Hippocampal formation (tissue), 2 donors: ENCODE measurements at places on chromosomes 12 and 14.

- no peak for DNase-seq
Measured at GRCh38 chr14:53534841-53535240, 381.7 kb upstream of the DDHD1 start.

GRCh38 chr14:102898298-102898697 lies 24.2 kb upstream of the AMN start:
- DNase-seq: no peak

DNA sequence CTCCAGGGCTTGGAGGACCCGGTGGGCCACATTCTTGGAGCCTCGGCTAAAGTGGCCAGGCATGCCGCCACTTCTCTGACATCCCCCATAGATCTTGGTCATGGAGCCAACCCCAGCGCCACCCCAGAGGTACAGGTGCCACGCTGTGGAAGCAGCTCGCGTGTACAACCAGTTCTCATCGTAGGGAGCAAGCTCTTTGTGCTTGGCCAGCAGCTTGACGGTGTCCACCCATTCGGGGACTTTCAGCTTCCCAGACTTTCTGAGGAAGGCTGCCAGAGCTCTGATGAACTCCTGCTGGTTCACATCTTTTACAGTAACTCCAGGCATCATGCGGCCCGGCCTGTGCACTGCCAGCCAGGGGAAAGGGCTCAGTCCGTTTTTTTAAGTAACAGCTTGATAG lies 29.3 kb upstream of the EAPP start:
- no peak for DNase-seq

GRCh38 chr14:55938249-55938791 lies 179.9 kb upstream of the PELI2 start:
- DNase-seq: peak; percentile 73

- peak; percentile 19 for DNase-seq
Measured at GRCh38 chr12:41407232-41407799, 219.2 kb downstream of the PDZRN4 start.

DNA sequence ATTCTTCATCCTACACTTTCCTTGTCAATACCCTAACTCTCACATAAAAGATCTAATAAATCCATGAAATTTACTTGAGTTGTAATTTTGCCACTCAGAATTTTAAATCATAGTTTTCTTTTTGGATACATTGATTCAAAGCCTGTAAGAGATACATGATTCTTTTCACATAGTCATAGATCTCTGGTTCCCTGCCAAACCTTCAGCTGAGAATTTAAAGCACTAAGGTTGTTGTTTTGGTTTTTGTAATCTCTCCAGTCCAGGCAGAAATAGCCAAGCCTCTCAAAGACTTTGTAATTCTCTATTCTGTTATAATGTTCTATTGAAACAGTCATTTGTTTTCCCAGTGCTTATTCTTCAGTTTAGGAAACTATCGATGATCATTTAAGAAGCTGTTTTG lies 273.9 kb downstream of the TRHDE start:
- no peak for DNase-seq

- DNase-seq: no peak
Measured at GRCh38 chr14:78764240-78764639, 594.1 kb downstream of the NRXN3 start.

- DNase-seq: no peak
Measured at GRCh38 chr14:36702474-36702873, 40.8 kb downstream of the PAX9 start.

- DNase-seq: peak; percentile 47
Measured at GRCh38 chr14:73462048-73462715, 3.8 kb upstream of the NUMB start.

- DNase-seq: no peak
Measured at GRCh38 chr12:86914721-86915120, 658.5 kb upstream of the MGAT4C start.

DNA sequence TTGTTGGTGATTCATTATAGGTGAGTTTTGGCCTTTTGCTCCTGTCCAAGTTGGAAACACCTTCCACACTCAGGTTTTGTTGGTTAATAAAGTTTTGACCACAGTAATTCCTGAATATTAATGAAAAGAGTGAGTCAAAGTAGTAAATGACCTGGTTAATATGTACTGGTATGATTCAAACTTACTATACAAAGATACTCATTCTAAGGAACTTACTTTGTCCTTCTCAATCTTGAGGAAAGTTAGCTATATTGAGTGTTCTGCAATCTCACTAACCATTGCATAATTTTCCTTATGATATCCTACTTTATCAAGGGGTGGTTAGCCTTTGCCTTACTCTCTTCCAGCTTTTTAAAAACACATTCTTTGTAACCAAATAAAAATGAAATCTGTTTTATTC lies 20.9 kb upstream of the HECTD1 start:
- DNase-seq: no peak

- no peak for DNase-seq
Measured at GRCh38 chr12:31952418-31952817, 6.8 kb upstream of the RESF1 start.

DNA sequence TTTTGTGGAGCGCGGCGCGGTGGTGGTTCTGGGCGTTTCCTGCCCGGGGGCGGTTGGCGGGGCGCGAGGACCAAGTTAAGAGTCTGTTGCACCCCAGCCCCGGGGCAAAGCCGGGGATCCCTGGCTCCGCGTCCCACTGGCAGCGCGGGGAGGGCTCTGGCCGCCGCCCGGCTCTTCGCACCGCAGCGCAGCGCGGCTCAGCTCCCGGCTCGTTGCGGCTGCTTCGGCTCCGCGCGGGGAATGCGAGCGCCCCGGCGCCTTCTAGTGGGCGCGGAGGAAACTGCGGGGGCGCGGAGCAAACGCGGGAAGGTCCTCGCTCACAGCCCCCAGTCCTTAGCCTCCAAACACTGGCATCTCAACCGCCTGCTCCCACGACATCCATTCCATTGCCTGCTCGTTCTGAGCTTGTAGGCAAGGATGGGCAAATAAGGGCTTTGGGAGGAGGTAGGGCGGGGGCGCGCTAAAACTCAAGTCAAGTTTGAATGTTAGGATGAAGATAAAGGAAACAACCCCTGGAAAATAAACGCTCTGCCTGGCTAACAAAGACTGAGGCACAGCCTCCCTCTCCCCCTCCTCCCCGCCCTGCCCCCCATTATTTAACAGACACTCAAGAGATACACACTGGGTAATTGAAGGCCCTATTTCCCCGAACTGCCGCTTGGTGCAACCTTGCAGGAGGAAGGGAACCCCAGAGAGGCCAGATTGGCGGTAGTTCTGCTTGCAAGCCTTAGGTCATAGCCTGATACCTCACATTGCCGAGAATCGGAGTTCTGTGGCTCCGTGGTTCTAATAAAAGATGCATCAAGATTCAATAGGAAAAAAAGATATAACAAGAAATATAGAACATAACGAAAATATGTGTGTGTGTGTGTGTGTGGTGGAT lies at the start of gene B4GALNT1:
Gene B4GALNT1 (minus strand): TSS at position 244 of the 883 bp plus-strand sequence. CDS start 1,069 bp downstream, outside the sequence.
- peak; percentile 40 for DNase-seq

GRCh38 chr12:111171345-111171744 lies 197.6 kb downstream of the PHETA1 start:
- DNase-seq: no peak

DNA sequence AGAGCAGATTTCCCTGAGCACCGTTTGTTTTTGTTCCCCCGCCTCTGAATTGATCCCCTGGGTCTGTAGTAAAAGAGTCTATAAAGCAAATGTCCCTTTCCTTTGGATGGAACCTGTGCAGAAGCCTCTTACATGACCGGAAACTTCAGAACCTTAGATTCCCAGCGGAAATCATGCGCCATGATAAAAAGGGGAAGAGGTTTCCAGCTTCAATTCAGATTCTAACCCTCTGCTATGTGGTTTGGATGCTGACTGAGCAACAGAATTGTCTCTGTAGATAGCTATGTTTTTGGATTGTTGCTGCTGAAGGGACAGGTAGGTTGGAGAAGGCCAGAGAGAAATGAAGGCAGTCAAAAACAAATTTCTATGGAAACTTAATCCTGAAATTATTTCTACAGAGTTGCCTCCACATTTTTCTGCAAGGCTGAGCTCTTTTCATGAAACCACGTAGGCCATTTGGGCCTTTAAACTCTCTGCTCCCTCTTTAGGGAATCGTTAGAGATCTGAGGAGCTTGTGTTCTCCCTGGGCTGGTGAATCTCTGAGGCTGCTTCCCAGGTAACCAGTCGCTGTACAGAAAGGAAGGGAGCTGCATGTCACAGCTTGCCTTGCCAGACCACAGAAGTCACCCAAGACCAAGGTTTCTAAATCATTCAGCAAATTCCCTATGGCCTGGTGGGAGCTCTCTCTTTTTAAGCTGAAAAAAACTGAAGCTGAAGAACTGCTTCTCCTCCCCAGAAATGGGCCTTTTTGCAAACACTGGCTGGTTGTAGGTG lies 28.7 kb upstream of the OR10P1 start:
- DNase-seq: no peak

GRCh38 chr12:22719745-22720144 lies 94.8 kb downstream of the ETNK1 start:
- DNase-seq: no peak

GRCh38 chr12:12507121-12507520 lies 55.5 kb downstream of the DUSP16 start:
- DNase-seq: no peak

GRCh38 chr14:22434030-22434429 lies 155.0 kb downstream of the DAD1 start:
- no peak for DNase-seq

GRCh38 chr12:52798003-52798670 lies 2.2 kb upstream of the KRT3 start:
- no peak for DNase-seq

DNA sequence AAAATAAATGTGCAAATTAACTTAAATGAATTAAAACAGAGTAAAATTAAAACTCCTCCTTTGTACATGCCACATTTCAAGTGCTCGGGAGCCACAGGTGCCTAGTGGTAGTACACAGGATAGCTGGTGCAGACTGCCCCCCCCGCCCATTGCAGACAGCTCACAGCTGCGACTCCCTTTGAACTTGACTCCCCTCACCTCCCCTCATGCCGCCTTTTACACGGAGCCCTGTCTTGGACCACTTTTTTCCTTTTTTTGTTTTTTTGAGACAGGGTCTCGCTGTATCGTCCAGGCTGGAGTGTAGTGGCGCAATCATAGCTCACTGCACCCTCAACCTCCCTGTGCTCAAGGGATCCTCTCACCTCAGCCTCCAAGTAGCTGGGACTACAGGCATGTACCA lies 11.5 kb downstream of the SETD1B start:
- DNase-seq: no peak

DNA sequence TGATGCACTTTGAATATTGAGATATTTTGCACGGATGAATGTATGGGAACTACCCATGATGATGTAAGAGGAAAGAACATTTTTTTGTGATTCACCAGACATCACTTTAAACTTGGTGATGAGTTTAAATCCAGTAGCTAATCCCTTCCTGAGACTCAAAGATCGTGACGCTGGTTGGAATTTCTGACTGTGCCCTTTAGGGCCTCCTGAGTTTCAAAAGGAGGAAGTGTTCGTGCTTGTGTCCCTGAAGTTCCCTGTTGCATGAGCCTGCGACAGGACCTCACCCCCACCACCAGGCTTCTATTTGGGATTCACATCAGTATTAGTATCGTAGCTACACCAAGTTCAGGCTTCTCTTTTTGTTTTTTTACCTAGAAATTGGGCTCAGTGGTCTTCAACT lies 18.6 kb upstream of the RIN3 start:
- DNase-seq: no peak

DNA sequence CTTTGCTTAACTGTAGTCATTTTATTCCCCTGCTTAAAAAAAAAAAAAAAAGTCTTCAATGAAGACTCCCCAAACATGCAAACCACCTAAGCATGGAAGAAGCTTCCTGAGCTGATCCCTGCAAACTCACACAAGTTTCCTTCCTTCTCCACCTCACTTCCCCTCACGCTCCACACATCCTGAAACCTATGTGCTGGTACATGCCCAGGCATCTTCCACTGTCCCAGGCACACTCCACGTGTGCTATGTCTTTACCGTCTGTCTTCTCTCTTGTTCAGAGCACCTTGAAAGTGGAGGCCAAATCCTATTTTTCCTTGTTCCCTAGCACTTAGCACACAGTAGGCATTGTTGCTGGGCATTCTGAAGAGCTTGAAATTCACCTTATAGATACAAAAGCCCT lies 13.4 kb downstream of the LRIG3 start:
- no peak for DNase-seq

DNA sequence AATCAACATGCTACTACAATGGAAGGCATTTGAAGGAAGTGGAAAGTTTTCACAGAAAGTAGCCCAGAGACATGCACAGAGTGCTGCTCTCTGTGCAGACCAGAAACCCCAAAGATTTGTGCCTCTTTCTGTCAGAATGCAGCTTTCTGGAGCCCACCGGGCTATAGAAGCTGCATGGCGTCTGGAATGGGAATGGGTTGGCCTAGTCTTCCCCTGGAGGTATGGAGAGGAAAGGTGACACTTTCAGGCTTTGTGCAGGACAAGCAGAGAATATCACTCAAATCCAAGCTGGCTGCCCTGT lies 21.3 kb upstream of the ZFP36L1 start:
- no peak for DNase-seq

DNA sequence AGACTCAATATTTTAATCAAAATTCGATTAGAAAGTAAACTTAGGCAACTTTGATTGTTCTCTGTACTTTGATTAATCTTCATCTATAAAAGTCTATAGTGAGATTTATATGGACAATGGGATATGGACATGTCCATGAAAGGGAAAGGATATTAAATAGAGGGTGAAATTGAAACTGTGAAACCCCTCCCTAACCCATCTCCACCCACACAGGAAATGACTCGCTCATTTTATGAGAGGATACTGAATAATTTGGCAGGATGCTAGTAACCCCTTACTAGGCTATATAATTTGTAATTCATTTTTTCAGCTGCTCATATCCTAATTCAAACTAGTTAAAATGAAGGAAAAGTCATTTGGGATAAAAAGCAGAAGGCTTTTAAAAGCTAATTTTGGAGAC lies 328.0 kb upstream of the ATP2B1 start:
- no peak for DNase-seq

DNA sequence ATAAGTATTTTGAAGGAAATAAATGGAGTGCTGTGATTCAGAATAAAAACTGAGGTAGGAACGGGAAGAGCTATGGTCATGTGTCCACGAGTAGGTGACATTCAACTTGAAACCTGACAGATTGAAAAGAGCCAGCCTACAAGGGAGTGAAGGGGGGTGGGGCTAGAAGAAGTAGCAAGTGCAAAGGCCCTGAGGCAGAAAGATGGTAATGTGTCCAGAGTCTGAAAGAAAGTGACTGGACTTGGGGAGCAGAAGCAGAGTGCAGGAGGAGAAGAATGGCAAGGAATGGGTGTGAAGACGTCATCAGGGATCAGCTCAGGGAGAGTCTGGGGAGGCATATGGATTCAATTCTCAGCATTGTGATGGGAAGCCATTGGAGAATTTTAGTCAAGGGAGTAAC lies 13.7 kb downstream of the PLXNC1 start:
- DNase-seq: no peak

GRCh38 chr12:130645751-130646150 lies 70.3 kb downstream of the RIMBP2 start:
- DNase-seq: no peak

- DNase-seq: peak; percentile 61
Measured at GRCh38 chr14:65095633-65096205, 6.6 kb downstream of the MAX start.

GRCh38 chr14:22691171-22691570 lies 47.0 kb upstream of the OR6J1 start:
- DNase-seq: no peak

- peak; percentile 2 for DNase-seq
Measured at GRCh38 chr12:51124504-51124903, 41.1 kb upstream of the CSRNP2 start.
